ENCODE measurements at places on chromosomes 16 and 17.
A peak's percentile ranks its signal among the peaks of the same experiment; 100 is the strongest.

- DNase-seq: no peak
Observed at GRCh38 chr16:70745536-70746025, 55.4 kb downstream of the VAC14 start.

DNA sequence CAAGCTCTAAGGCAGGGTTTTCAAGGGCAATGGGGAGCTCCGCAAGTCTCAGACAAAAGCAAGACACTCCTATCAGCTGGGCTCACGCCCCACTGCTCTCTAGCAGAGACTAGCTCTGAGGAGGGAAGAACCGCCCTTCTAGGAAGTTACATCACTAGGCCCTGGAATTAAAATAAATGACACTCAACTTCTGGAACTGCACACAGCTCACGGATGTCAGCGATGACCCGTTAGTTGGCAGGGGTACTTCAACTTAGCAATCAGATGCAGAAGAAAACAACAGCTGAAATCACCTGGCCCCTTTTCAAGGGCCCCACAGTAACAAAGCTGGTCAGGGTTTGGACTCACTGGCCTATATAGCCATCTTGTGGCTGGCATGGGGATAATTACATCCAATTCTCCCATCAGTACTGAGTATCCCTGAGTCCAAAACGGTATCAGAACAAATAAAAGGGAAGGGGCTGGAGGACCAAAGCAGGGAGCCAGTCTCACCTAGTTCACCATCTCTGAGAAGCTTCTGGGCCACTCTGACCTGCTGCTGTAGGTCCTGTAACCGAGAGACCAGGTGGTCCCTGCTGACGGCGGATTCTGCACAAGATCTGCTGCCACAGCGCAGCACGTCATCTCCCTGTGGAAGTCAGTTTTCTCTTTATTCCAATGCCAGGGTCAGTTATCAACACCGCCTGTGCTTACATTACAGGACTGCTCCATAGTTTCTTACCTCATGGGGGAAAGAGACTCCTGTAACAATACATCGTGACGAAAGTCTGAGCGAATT lies 22.2 kb downstream of the SERPINF1 start:
- peak; percentile 51 for DNase-seq

GRCh38 chr17:17515934-17516930 lies 20.0 kb upstream of the RASD1 start:
- no peak for DNase-seq

DNA sequence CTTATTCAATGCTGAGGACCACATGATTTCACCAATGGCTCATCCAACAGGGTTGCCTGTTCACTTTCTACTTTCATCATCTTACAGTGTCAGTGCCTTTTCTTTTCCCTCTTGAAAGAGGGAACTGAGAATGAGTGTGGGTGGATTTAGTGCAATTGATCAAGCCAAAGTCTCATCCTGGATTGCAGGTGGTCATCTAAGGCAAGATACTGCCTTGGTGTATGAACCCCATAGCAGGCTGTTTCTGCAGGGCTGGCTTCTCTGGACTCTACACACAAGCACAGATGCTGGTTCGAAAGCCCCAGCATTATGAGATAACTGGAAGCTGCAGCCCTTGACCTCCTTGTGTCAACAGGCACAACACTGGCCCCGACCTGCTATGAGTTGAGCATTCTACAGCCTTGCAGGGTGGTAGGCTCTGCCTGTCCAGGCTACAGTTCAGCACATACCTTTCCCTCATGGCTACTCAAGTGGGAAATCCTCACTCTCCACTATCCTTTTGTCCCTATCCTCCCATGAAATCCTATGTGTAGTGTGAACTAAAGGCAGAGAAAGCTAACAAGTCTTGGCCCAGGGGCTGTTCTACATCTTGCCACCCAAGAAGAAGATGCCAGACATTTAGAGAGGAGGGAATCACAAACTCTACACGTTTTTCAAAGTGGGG lies 358.7 kb downstream of the SLC39A11 start:
- DNase-seq: no peak

- DNase-seq: no peak
Observed at GRCh38 chr17:79982986-79983385, 52.7 kb downstream of the TBC1D16 start.

DNA sequence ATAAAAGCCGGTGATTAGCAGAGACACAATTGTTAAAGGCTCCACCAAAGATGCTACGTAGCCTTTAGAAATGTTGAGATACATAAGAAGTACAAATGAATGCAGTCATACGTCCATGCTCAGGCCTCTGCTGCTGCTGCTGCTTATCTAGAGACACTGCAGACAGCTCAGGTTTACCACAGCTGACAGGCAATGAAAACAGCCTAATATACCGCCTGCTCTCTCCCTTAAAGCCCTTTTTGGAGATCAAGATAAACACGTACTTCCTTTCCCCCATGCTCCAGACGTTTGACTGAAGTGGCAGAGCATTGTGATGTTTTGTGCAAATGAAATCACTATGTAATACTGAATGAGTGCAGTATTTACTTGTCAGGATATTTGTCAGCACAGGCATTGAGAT lies 185.3 kb downstream of the AATF start:
- DNase-seq: no peak

DNA sequence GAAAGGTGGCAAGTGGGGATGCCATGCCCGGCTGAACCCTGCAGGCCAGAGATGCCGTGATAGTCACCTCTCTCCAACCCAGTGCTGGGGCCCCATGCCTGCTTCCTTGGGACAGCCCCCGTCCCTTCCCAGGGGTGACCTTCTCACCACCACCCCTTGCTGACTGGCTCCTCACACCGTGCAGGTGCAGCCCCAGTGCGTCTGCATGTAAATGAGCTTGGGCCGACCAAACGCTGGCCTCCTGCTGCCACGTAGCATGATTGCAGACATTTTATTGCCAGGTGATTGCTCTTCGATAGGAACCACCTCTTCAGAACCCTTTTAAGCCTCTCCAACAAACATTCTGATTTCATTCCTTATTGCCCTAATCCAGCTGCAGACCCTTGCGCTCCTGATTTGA lies 32.5 kb downstream of the ASIC2 start:
- no peak for DNase-seq

- peak; percentile 19 for DNase-seq
Observed at GRCh38 chr16:21626659-21627277, 25.6 kb downstream of the IGSF6 start.

DNA sequence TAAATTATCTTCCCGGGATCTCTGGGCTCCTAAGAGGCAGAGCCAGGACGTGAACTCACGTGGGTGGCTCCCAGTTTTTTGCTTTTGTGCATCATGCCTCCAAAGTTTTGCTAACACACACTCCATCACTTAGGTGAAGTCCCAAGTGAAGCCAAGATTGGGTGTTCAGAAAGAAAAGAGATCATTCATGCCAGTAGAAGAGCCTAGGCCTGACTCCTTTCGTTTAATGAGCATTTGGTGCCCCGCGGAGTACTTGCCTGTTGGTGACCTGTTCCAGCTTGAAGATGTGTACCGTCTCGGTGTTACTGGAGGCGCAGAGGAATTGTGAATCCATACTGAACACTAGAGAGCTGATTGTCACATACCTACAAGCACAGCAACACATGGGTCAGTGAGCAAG lies 24.1 kb downstream of the WIPI1 start:
- no peak for DNase-seq

DNA sequence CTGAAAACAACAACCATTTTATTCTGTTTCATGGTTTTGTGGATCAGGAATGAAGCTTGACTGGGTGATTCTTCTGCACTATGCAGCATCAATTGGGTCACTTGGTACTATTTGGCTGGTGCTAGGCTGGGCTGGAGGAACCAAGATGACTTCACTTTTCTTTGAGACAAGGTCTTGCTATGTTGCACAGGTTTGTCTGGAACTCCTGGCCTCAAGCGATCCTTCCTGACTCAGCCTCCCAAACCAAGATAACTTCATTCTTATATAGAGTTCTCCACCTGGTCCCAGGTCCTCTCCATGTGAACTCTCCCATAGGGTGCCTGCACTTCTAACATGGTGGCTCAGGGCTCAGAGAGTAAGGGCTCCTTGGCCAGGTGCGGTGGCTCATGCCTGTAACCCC lies 1.9 kb upstream of the PIPOX start:
- no peak for DNase-seq

- DNase-seq: no peak
Observed at GRCh38 chr17:59680314-59680713, 26.9 kb downstream of the PTRH2 start.

- DNase-seq: no peak
Observed at GRCh38 chr17:7579834-7580603, 581 bp downstream of the CD68 start.

- no peak for DNase-seq
Observed at GRCh38 chr17:63929860-63930766, 2.0 kb downstream of the CD79B start.

Data from HTR-8/SVneo (cell line).